ENCODE measurements at places on chromosomes 7 and 10.

GRCh38 chr10:48469516-48470020 is 135.3 kb downstream of the ARHGAP22 start:
- DNase-seq, result no peak

DNA sequence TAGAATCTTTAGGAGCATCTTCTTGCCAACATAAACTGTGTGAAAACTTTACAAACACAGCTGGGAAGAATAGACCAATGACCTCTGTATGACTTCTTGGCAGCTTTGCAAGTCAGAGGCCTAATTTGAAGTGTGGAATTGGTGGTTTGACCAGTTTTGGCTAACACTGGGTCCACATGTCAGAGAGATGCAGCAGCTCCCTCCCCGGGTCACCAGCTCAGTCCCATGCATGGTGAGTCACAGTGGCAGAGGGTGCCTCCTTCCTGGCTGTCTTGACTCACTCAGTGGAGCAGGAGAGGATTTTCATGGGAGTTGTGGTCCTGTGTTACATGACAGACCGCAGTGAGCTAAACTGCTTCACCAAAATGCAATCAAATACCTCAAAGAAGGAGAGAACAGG is 8.2 kb upstream of the STARD3NL start:
- peak; percentile 79 for DNase-seq

DNA sequence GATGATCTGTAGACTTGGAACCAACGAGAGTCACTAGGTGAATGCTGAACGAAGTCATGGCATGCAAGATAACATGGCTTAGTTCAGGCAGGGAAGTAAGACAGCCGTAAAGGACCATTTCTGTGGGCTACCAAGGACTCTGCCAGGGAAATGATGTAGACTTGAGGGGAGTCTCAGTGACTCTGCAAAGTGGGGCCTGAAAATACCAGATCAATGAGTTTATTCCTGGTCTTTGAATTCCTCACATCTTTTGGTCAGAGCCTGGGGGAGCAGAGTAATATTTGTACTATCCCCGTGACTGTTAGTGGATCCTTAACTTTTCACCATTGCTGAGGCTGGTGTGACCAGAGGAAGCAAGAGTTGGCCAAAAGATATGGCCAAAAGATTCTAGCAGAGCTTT is 60.7 kb upstream of the INHBA start:
- DNase-seq, result no peak

DNA sequence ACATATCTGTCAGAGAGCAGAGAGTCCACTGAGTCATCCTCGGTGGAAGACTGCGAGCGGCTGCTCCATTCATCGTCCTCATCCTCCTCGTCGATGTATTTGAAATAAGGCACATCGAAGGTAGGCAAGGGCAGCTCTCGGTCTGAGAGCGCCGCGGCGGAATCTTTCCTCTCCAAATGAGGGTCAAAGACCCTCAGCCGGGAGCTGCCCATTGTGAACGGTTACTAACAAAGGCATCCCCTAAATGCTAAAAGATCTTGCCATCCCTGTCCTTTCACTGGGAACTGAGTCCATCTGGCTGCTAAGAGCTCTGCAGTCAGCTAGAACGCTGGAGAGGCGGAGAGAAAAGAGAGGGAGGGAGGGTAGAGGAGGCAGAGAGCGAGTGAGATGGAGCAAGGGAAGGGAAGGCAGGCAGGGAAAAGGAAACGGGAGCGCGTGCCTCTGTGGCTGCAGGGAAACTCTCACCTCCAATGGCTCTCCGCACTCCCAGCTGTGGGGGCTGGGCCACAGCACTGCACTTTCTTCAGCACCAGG is 163.4 kb downstream of the RAPGEF5 start:
- DNase-seq, result no peak

GRCh38 chr10:117184296-117184695 is 13.0 kb upstream of the KCNK18 start:
- no peak for DNase-seq

DNA sequence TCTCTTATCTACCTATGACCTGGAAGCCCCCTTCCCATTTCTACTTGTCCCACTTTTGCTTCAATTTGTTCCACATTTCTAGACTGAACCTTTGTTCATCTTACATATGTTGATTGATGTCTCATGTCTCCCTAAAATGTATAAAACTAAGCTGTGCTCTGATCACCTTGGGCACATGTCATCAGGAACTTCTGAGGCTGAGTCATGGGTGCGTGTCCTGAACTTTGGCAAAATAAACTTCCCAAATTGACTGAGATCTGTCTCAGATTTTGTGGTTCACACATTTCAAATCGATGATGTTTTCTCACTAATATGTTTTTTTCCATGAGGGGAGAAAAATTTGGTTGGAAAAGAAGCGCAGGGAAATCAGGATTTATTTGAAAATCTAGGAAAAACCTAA is 406.2 kb upstream of the LRRTM3 start:
- no peak for DNase-seq

DNA sequence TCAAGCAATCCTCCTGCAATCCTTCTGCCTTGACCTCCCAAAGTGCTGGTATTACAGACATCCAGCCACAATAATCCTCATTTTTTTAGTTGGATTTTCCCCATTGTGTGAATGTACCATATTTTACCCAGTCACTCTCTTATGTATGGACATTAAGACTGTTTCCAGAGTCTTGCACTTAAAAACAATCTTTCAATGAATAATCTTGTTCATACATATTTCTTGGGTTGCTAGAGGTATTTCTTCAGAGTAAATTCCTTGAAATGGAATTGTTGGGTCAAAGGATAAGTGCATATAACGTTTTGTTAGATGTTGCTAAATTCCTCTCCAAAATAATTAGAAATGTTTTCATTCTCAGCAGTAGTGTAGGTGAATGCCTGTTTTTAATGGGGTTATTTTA is 283.1 kb upstream of the KAT6B start:
- DNase-seq, result no peak

DNA sequence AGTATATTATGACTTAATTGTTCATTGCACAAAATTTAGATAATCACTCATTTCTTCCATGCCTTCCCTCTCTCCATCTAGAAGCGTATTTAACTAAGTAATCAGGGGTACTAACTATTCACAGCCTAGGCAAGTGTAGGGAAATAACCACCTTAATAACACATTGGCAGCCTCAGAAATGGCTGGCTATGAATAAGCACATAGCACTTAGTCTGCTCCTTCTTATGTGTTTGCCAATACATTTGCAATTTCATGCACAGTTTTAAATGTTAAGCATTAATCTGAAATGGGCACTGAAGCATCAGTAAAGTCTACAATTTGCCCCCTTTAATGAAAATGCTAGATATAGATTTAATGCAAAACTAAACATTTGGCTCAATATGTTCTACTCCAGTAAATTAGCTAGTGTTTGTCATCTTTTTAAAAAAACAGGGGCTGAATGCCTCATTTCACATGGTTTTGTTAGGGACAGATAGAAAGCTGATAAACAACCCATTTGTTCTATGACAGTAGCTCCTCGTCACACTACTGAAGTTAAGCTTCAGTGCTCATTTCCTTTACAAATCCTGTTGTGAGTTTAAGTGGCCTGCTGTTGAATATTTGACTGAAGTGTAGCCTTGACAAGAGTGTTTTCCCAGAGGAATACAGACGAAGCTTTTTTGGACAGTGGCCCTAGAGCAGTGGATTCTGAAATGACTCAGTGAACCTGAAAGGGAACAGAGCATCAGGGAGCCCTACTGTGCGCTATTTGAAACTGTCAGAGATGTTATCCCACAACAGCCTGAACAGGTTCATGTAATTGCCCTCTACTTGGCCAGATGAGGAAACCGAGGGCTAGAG is 30.5 kb downstream of the HHEX start:
- no peak for DNase-seq

DNA sequence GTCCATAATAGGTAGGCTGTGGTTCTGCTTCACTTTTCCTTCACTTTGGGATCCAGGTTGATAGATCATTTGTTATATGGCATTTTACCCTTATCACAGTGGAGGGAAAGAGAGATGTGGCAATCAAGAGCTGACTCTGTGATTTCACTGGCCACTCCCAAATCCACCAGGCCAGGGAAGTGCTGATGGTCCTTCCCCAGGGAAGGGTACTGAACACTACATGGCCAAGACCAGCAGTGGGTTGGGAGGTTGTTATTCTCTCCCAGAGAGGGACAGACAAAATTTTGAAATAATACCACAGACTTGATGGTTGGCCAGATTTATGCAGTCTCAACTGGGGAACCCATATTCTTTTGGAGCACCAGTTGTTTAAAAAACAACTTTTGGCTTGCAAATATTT is 102.5 kb downstream of the SND1 start:
- no peak for DNase-seq

GRCh38 chr10:79170226-79170752 is 101.5 kb downstream of the ZMIZ1 start:
- DNase-seq, result no peak

DNA sequence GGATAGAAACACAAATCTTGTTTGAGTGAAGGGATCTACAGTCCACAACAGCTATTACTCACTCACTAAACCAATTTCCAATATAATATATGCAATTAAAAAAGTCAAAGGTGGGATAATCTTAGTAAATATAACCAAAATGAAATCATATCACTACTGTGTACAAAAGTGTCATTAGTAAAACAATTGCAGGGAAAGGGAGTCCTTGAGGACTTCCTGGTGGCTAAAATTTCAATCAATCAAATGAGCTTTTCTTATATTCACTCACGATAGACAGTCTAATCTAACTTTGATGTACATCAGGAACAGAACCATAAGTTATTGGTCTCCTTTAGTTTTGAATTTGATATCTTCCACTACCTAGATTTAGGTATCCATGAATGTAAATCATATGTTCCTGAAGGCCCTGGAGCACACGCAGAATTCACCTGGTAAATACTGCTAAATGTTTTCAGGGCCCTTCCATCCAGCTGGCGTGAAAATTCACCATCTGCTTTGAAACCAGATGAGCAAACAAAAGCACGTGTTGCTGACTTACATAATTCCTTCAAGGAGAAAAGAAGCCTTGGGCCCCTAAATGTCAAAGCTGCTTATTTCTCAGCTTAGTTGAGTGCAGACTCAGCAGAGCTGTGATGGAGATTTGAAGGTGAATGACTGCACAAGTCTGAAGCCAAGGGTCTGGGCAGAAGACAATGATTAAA is 159.3 kb upstream of the TMEM196 start:
- no peak for DNase-seq

GRCh38 chr10:102261196-102261595 is 15.9 kb downstream of the GBF1 start:
- DNase-seq, result no peak

GRCh38 chr10:11242443-11243387 is 225.0 kb downstream of the CELF2 start:
- DNase-seq, result peak; percentile 94

DNA sequence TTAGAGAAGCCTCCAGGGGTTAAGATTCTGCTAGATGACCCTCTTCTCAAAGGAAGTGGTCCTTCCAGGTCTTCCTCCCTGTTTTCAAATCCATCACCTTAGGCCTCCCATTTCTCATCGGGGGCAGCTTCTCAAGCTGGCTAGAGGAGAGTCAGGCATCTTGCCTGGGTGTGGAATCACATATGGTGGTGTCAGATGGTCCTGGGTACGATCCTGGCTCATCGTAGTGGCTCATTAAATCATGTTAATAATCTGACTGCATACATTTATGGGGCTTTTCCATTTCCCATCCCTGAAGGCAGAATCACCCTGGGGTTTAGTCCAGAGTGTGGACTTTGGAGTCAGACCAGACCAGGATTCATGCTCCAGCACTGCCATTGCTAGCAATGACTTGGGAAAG is 132.6 kb downstream of the RPS24 start:
- DNase-seq, result no peak

GRCh38 chr7:137789215-137789882 is 57.4 kb downstream of the DGKI start:
- DNase-seq, result no peak

DNA sequence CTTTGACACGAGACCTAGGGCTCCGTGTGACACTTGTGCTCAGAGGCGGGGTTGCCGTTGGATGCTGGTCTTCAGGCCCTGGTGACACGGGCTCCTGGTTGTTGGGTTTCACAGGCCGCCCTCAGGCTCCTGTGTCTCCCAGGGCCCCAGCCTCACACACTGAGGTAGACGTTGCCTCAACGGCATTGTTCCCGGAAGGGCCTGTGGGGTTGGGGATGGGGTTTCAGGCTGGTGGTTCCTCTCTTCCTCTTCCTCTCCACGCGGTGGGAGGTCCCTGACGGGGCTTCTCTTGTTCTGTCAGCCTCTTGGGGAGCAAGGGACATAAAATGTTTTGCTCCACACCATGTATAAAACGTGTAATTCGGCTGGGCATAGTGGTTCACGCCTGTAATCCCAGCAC is 125.1 kb downstream of the TRRAP start:
- DNase-seq, result no peak

GRCh38 chr10:72001033-72001395 is 36.8 kb downstream of the CHST3 start:
- DNase-seq, result no peak

- DNase-seq, result no peak
These were observed 41.0 kb upstream of the TSPAN12 start for GRCh38 chr7:120898715-120899499.

GRCh38 chr7:50216626-50217025 is 87.9 kb upstream of the IKZF1 start:
- DNase-seq, result no peak

GRCh38 chr7:41501006-41501405 is 201.9 kb downstream of the INHBA start:
- no peak for DNase-seq

DNA sequence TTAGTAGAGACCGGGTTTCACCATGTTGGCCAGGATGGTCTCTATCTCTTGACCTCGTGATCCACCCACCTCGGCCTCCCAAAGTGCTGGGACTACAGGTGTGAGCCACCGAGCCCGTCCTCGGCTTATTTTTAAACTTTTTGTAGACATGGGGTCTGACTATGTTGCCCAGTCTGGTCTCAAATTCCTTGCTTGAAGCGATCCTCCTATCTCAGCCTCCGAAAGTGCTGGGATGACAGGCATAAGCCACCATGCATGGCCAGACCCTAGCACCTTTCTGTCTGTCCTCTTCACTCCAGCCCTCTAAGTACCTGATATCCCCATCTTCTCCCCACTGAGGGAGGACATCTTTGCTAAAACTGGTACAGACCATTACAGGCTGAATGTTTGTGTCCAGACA is 41.4 kb downstream of the TMEM130 start:
- DNase-seq, result no peak

- DNase-seq, result no peak
These were observed 39.0 kb downstream of the ZMIZ1 start for GRCh38 chr10:79107736-79108264.

GRCh38 chr7:128075242-128076095 is 44.2 kb upstream of the LRRC4 start:
- DNase-seq, result no peak

- DNase-seq, result no peak
These were observed 254.8 kb downstream of the HGF start for GRCh38 chr7:81515009-81515408.

GRCh38 chr7:13687500-13687899 is 302.0 kb downstream of the ETV1 start:
- DNase-seq, result no peak

GRCh38 chr10:71316056-71316785 is 2.8 kb upstream of the SLC29A3 start:
- DNase-seq, result no peak

GRCh38 chr7:102080434-102081243 is 206.0 kb upstream of the SH2B2 start:
- DNase-seq, result no peak

GRCh38 chr7:49279891-49280290 is 355.5 kb downstream of the CDC14C start:
- DNase-seq, result no peak

All from GM12865 (cell line).